ENCODE measurements at places on chromosomes 2 and 18. TPM values are rescaled to one million over a fixed set of nuclear protein-coding genes. Genes with fewer than 3 reads are reported as not detected.

DNA sequence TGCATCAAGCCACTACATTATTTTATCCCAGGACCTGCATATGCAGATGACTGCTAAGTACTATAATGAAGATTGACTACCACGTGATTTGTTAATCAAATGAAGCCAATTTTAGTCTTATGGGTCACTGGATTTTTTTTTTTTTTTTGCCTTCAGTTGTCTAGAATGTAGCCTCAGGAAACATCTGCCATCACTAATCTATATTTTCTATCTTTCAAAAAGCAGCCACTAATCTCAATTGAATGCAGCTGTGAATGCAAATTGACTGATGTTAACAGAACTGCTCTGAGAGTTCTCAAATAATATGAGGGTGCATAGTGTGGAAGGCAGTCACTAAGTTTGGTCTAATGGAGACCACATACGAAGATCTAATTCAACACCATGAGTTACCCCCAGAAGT, 106.3 kb downstream of the ABCA12 start:
- ATAC-seq, result no peak

GRCh38 chr18:80109676-80110078, 615 bp downstream of the ADNP2 start:
- ATAC-seq, result peak; percentile 57

The LIMS3 gene
- 1.6 TPM for total RNA-seq

DNA sequence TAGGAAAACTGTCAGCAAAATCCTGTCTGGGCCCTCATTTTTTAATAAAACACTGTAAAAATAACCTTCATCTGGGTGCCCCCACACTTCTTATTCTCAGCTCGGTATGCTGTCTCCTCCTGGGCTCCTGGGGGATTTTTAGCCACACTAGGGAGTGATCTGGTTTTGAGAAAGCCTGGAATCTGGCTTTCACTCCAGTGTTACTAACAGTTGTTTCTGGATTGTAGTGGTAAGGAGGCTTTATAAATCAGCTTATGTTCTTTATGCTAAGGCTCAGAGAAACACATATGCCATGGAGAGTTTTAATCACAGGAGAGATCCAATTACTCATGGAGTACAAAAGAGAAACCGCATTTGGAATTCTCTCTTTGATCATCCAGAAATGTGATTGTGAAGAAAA, 744.3 kb upstream of the SOX11 start:
- no peak for ATAC-seq

The ESPNL gene
- total RNA-seq, result 0.78 TPM

DNA sequence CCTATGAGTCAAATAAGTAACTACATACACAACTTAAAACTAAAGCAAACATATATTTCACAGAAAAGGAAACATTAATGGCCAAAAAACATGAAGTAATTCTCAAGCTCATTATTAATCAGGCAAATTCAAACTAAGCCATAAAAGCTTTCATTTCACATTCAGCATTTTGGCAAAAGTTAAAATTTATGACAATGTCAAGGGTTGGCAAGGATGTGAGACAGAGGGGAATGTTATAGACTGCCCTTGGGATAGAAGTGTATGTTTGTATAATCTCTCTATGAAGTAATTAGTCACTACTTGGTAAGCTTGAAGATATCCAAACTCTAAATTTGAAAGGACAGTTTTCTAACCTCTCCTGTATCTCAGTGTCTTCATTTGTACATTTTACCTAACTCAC, 539.4 kb downstream of the RIT2 start:
- ATAC-seq, result no peak
